HEK293T (cell line): ENCODE measurements at places on chromosomes 7 and 10.

GRCh38 chr7:98312201-98312600, 30.7 kb downstream of the BRI3 start:
- DNase-seq: no peak

DNA sequence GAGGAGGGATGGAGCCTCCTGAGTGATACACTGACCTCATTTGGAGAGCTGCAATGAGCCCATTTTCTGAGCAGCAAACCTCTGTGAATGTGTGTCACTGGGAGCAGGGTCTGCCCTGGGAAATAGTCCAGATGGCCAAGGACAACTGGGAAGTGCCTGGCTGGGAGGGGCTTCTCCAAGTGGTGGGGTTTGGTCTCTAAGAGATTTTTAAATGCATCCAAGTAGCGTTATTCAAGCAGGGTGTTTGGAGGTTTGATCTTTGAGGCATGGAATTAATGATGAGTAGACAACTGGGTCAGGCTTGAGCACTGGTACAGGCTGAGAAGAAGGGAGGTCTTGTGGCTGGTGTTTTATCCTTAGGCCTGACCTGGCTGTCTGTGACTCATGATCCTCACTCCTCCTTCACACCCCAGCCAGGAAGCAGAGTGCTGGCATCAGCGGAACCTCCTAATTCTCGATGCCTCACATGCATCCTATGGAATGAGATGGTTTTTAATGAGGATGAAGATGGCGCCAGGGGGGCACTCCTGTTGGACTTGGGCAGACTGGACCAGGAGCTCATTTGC, 3.3 kb downstream of the GOLGA7B start:
- DNase-seq: no peak

- DNase-seq: no peak
Measured at GRCh38 chr10:77386838-77387237, 250.8 kb downstream of the KCNMA1 start.

- DNase-seq: no peak
Measured at GRCh38 chr7:133934977-133935330, 192.2 kb upstream of the LRGUK start.

DNA sequence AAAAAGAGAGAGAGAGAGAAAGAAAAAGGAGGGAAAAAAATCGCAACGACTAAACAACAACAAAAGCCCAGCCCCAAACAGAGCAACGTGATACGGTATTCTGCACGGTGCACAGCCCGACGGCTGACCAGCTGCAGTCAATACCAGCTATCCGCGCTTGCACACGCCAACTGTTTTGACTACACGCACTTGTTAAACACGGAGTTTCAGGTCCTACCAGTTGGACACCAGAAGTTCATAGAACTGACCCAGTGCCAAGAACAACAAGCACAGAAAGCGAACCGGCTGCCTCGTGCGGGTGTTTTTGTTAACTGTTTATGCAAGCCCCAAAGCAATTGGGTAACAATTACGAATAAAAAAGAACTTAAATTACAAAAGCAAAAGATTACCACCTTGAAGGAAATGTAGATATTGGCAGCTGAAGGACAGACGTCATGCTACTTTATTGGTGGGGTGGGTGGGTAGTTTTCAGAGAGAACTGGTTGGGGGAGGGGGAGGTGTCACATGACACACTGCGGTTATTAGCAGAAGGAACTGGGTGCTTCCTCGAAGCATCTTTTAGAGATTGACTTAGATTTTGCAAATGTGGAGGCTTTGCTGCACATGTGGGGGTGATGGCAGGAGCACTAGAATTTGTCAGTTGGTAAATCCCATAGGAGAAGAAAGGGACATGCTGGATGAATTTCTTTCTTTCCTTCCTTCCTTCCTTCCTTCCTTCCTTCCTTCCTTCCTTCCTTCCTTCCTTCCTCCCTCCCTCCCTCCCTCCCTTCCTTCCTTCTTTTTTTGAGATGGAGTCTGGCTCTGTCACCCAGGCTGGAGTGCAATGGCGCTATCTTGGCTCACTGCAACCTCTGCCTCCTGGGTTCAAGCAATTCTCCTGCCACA, 110.6 kb upstream of the EFCAB10 start:
- DNase-seq: peak; percentile 57

DNA sequence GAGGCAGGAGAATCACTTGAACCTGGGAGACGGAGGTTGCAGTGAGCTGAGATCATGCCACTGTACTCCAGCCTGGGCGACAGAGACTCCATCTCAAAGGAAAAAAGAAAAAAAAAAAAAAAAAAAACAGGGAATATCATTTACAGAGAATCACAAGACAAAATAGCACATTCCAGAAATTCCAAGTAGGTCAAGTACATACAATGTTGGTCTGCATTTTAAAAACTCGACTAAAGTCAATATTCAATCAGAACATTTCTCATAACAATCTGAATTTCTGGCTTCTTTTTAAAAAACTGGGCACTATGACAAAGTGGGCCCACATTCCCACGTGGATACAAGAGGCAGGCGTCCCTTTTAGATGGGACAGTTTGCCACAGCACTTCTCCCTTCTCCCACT, 12.8 kb downstream of the ZC3HAV1L start:
- DNase-seq: no peak

GRCh38 chr7:132249256-132249971, 326.9 kb downstream of the PLXNA4 start:
- DNase-seq: peak; percentile 53

DNA sequence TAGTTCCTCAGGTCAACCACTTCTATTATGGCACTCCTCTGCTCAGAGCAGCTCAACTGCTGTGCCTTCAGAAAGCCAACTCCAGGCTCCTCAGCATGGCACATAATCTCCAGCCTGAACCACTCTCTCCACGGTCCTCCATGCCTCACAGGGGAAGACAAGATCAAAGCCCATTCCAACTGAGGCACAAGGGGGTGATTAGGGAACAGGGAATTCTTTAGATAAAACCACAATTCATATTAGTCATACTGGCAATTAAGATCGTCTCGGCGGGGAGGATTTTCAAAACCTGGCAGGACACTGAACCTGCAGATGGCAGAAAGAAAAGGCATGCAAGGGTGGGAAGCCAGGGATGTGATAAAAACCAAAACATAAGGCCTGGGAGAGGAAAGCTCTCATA, 361.6 kb downstream of the FGFR2 start:
- DNase-seq: no peak

DNA sequence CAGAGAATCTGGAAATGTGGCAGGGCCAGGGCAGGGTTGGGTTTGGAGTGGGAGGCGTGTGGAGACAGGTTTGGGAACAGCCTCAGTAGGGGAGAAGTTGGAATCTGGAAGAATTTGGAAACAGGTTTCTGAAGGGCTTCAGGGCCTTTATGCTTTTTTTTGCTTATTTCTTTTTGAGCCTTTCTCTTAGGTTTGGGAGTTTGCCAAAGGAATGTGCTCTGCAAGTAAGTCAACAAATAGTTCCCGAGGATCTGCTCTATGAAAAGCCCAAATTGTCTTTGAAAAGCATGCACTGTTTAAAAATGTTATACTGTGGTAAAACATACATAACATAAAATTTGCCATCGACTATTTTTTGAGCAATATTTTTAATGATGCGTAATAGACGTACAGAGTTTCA, 86.7 kb upstream of the ADRB1 start:
- DNase-seq: no peak

GRCh38 chr10:67783606-67784294, 54.2 kb downstream of the DNAJC12 start:
- no peak for DNase-seq

DNA sequence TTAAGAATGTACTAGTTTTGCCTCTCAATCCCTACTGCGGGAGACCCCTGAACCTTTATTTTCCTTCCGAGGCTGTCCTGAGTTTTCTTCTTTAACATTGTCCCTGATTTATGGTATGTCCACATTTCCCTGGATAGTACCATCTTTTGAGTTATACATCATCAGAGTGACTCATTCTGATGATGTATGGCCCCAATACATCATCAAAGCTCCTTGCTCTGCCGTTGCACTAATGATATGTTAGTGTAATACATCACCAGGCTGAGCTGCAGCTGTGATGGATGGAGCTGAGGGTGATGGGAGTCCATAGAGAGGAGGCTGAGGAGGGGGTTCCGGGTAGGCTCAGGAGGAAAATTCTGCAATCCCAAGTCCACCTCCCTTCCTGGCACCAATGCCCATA, 986.5 kb downstream of the KCNMA1 start:
- no peak for DNase-seq

DNA sequence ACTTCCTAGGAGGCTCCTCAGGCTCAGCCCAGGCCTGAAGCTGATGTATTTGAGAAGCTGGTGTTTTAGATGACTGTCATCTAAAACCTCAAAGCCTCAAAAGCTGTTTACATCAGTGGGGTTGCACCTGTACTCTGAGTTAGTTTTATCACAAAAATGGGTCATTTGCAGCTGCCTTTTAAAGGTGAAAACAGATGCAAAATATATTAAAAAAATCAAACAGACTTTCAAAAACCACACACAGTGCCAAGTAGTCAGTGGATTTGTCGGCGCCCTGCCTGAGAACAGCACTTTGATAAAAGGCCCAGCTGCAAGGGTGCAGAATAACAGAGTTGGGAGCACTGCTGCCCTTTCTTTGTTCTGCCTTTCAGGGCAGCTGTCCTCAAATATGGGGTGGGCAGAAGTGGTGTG, 103.0 kb downstream of the VOPP1 start:
- no peak for DNase-seq

DNA sequence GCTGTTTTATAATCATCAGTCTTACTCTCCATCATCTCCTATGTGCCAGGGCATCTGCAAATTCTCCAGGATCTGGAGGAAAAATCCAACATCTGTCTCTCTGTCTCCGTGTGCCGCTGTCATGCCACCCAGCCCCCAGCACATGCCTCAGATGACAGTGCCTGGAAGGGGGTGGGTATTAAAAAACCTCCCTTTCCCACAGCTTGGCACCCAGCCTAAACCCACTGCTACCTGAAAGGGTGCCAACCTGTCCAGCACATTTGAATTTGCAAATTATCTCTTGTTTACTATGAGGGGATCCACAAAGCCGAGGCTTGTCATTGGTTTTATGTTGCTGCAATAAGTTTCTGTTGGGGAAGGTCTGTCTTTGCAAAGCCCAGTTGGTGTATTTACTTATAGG, 73.1 kb downstream of the EMX2 start:
- no peak for DNase-seq

GRCh38 chr10:31896968-31897384, 31.7 kb downstream of the ARHGAP12 start:
- no peak for DNase-seq

- no peak for DNase-seq
Measured at GRCh38 chr7:129911790-129912189, 41.0 kb downstream of the UBE2H start.

GRCh38 chr10:30970760-30971460, 60.8 kb downstream of the ZNF438 start:
- DNase-seq: no peak

DNA sequence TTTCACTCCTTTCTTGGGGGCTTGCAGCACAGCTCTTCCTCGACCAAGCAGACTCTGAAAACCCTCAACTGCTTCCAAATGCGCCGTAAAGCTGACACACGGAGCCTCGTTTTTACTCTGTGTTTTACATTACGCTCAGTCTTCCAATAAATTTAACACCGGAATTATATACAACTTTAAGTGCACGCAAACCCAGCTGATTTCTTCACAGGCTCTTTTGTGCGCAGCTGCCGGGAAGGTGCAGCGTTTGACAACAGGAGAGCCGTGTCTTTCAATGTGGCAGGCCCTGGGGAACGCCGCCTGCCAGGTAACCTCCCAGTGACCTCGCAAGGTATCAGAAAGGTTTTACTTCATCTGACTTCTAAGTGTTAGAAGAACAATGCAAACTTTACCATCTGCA, 35.0 kb downstream of the GFRA1 start:
- no peak for DNase-seq

DNA sequence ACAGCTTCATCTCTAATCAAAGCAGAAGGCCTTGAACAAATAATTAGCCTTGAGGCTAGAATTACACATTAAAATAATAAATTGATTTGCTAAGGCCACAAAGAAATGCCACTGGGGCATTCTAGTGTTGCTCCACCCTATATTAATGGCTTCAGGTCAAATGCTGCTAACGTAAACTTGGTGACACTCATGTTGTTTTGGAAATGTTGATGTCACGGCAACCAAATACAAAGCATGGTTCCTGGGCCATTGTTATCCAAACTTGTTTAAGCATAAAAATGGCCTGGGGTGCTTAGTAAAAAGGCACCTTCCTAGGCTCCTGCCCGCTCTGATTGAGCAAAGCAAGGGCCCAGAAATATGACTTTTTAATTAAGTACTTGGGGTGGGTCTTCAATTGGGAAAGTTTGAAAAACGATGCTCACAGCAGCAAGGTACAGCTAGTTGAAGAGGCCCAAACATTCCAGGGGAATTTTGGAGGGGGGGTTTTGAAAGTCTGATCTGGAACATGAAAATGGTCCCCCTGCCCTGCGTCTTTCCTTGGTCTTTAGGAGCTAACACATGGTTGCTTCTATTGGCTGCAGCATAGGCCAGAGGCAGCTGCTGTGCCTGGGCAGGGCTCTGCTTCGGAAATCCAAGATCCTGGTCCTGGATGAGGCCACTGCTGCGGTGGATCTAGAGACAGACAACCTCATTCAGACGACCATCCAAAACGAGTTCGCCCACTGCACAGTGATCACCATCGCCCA, 67.8 kb downstream of the ABCC2 start:
- DNase-seq: no peak

- no peak for DNase-seq
Measured at GRCh38 chr10:129956286-129956670, 7.8 kb downstream of the EBF3 start.

GRCh38 chr7:85186521-85187241, at the start of gene SEMA3D:
Gene SEMA3D (minus strand): TSS chr7:85187056. CDS start chr7:85121891, 65,165 bp downstream.
- peak; percentile 83 for DNase-seq

- DNase-seq: no peak
Measured at GRCh38 chr10:18008986-18009385, 57.3 kb downstream of the SLC39A12 start.

DNA sequence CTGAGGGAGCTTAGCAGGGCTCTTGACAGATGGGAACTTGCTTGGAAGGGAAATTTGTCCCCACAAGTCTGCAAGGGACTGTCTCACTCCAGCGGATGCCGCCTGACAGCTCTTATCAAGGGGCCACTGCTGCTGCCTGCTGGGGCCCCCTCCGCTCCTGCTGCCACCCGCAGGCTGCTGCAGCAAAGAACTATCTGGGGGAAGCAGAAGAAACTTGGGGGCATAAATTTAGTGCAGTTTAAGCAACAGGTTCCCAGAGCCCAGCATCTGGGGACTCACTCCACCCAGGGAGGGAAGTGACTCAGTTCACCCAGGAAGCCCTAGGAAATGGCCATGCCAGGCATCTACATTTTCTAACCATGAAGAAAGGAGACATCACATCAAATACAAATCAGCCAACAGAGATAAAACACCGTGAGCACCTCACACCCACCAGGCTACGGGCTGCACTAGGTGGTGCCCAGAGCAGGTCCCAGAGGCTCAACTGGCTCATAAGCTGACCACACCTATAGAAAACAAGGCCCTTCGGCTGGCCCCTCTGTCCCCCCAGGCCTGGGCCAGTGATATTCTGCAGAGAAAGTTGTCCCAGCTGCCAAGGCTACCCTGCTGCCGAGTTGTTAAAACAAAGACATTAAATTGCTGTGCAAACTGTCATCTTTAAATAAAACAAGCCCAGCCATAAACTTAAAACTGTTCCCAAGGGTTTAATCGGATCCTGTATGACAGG, 3.7 kb downstream of the RGS10 start:
- no peak for DNase-seq

GRCh38 chr7:73577627-73578341, 595 bp downstream of the TBL2 start:
- DNase-seq: no peak

GRCh38 chr10:124648131-124648475, 96.1 kb downstream of the FAM53B start:
- no peak for DNase-seq

GRCh38 chr10:86752311-86752710, 4.1 kb upstream of the BMPR1A start:
- no peak for DNase-seq
